Esophagus muscularis mucosa (tissue), 4 donors: ENCODE measurements at places on chromosomes 11 and 22. TPM values are rescaled to one million over a fixed set of nuclear protein-coding genes. Genes with fewer than 3 reads are reported as not detected.
A peak's percentile ranks its signal among the peaks of the same experiment; 100 is the strongest.

- H3K4me1 ChIP-seq: peaks cover 33% of the 10 kb centered on the region
- H3K27ac ChIP-seq: no peak overlapping the region
- no peaks in the 10 kb centered on the region for H3K36me3 ChIP-seq
- H3K27me3 ChIP-seq: no peaks in the 10 kb centered on the region
- H3K4me3 ChIP-seq: no peak overlapping the region
- DNase-seq: no peak
These were observed 658 bp downstream of the STIP1 start for GRCh38 chr11:64186492-64187165.

DNA sequence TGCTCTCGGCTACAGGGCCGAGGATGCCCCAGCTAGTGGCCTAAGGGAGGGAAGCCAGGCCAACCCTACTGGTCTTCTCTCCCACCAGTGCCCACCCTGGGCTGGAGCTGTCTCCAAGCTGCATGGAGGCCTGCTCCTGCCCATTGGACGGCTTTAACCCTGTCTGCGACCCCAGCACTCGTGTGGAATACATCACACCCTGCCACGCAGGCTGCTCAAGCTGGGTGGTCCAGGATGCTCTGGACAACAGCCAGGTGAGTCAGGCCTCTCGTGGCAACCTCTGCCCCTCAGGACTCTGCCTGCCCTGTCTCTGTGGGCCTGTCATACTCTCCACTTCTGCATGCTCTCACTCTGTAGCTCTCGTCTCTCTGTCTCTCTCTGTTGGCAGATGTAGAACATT lies 44.1 kb upstream of the TPBGL start:
- H3K36me3 ChIP-seq: peaks cover 11% of the 10 kb centered on the region
- no peak overlapping the region for H3K27ac ChIP-seq
- no peaks in the 10 kb centered on the region for H3K27me3 ChIP-seq

DNA sequence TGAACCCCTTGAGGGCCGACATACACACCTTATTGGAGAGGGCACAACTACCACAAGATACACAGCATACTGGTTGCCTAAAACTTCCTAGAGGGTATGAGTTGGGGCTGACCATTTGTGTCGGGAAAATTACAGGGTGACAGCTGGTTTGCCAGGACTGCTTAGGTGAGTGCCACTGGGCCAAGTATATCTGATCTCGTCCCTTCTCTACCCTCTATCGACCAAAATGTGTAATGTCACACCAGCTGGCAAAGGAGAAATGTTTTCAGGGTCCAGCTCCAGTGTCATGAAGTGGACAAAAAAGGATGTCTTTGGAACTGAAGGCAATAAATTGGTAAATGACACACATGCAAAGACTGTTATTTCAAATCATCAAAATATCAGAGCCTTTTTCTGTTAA lies 126.1 kb downstream of the PGR start:
- H3K4me1 ChIP-seq: no peaks in the 10 kb centered on the region
- H3K27ac ChIP-seq: no peak overlapping the region
- H3K36me3 ChIP-seq: no peaks in the 10 kb centered on the region
- no peak for DNase-seq

DNA sequence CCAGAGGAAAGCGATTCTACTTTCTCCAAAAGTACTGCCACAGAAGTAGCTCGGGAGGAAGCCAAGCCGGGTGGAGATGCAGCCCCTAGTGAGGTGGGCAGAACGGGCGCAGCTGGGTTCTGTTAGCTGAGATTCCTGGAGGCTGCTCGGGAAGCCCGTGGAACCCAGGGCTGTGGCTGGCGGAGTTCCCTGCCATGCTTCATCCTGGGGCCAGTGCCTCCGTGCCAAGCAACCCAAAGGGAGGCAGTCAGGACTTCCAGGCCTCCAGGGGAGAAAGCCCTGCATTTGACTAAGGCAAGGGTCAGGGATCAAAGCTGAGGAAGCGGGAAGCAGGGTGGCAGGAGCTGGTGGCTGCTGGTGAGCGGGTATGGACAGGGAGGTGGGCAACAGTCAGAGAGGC lies 6.7 kb upstream of the TRMU start:
- H3K27me3 ChIP-seq: no peaks in the 10 kb centered on the region
- no peaks in the 10 kb centered on the region for H3K36me3 ChIP-seq
- no peak overlapping the region for H3K4me3 ChIP-seq
- DNase-seq: no peak
- no peaks in the 10 kb centered on the region for H3K4me1 ChIP-seq

DNA sequence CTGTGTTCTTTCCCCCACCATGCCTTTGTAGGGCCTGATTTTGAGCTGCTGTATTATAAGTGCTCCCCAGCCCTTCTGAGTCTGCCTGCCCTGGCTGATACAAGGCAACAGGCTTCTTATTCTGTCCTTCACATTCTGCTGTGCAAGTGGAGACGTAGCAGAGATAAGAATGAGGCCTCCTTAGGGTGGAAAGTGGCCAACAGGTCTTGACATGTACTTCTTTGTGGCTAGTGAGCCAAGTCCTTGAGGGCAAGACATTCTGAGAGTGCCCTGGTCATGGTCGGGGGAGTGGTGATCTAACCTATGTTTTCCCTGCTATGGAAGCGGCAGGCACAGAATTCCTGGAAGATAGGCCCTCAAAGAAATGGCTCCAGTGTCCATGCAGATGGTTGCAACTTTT lies 235.7 kb upstream of the CADM1 start:
- no peak overlapping the region for H3K27ac ChIP-seq
- no peak overlapping the region for H3K4me3 ChIP-seq
- no peak for DNase-seq
- no peaks in the 10 kb centered on the region for H3K27me3 ChIP-seq
- H3K4me1 ChIP-seq: no peaks in the 10 kb centered on the region

Gene OR51B4
- not detected for total RNA-seq

GRCh38 chr11:3189886-3190583 lies 24.9 kb upstream of the OSBPL5 start:
- H3K27me3 ChIP-seq: no peaks in the 10 kb centered on the region
- DNase-seq: no peak
- no peaks in the 10 kb centered on the region for H3K36me3 ChIP-seq

- H3K27me3 ChIP-seq: no peaks in the 10 kb centered on the region
- H3K4me1 ChIP-seq: no peaks in the 10 kb centered on the region
- H3K27ac ChIP-seq: no peak overlapping the region
- no peak for DNase-seq
- no peaks in the 10 kb centered on the region for H3K36me3 ChIP-seq
These were observed 19.2 kb upstream of the OR51L1 start for GRCh38 chr11:4975436-4975835.

- H3K4me1 ChIP-seq: peaks cover 4% of the 10 kb centered on the region
- no peak overlapping the region for H3K27ac ChIP-seq
- H3K27me3 ChIP-seq: no peaks in the 10 kb centered on the region
- DNase-seq: no peak
These were observed 10.9 kb upstream of the HBE1 start for GRCh38 chr11:5280582-5281102.

Gene SLC22A8
- total RNA-seq: not detected

Gene GPHA2
- total RNA-seq: not detected

DNA sequence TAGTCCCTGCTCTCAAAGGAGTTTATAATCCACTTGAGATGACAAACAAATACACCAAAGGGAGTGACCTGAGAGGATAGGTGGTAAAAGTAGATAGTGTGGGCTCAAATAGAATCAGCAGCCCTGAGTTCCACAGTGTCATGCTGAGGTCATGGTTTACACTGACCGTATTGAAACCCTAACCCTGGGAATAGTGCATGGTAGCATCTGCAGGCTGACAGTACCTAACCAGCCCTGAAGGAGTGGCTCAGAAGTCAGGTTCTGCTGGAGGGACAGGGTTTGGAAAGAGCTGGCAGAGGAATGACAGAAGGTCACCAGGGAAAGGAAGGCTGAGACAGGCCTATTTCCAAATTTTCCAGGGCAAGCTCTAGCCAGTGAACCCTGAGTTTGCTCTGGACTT lies 9.2 kb upstream of the TMPRSS5 start:
- H3K36me3 ChIP-seq: no peaks in the 10 kb centered on the region
- no peak overlapping the region for H3K4me3 ChIP-seq
- H3K27ac ChIP-seq: no peak overlapping the region
- no peaks in the 10 kb centered on the region for H3K27me3 ChIP-seq
- no peaks in the 10 kb centered on the region for H3K4me1 ChIP-seq

DNA sequence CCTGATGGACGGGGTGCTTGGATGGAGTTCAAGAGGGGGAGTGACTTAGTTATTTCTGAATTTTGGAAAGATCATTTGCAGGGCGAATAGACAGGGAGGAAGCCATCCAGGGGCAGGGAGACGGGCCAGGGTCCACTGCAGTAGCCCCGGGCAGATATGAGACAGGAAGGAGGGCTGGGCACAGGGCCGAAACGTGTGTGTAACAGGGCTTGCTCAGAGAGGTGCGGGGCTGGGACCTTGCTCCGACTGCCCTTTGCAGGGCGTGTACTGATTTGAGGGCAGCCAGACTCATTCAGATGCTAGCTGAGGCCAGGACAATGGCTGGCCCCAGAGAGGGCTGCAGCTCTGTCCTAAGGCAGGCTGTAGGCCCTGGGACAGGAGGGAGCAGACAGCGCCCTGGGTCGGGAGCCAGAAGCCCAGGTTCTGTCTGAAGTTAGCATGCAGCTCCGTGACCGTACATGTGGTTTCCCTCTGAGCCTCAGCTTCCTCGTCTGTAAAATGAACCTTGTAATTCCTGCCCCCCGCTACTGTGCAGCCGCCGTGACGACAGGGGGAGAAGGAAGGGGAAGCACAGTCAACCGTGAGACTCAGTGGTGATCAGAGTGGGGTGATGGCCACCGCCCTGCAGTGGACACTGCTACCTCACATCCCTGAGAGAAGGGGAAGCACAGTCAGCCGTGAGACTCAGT lies 103.4 kb downstream of the PHF21B start:
- no peaks in the 10 kb centered on the region for H3K36me3 ChIP-seq
- H3K4me1 ChIP-seq: no peaks in the 10 kb centered on the region
- H3K27ac ChIP-seq: no peak overlapping the region
- DNase-seq: no peak
- no peak overlapping the region for H3K4me3 ChIP-seq

- no peaks in the 10 kb centered on the region for H3K4me1 ChIP-seq
- no peaks in the 10 kb centered on the region for H3K27me3 ChIP-seq
- no peak overlapping the region for H3K27ac ChIP-seq
These were observed 7.1 kb downstream of the CASP12 start for GRCh38 chr11:104891135-104891534.

GRCh38 chr11:31856248-31856647 lies 45.1 kb upstream of the PAX6 start:
- H3K4me1 ChIP-seq: no peaks in the 10 kb centered on the region
- H3K27me3 ChIP-seq: peaks cover 8% of the 10 kb centered on the region
- H3K27ac ChIP-seq: no peak overlapping the region
- DNase-seq: no peak

DNA sequence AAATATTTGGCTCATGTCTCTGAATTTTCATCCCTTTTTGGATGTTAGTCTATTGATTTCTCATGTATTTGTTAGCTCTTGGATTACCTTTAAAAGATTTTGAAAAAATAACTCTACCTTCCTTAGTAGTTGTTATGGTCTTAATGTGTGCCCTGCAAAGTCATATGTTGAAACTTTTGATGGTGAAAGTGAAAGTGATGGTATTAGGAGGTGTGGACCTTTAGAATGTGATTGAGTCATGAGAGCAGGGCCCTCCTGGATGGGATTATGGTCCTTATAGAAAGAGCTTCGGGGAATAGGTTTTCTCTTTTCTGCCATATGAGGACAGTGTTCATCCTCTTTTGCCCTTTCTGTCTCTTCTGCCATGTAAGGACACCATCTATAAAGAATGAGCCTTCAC lies 33.6 kb upstream of the MPPED2 start:
- no peaks in the 10 kb centered on the region for H3K4me1 ChIP-seq
- no peak for DNase-seq
- H3K4me3 ChIP-seq: no peak overlapping the region
- no peak overlapping the region for H3K27ac ChIP-seq
- H3K36me3 ChIP-seq: no peaks in the 10 kb centered on the region

GRCh38 chr11:71991494-71991893 lies 7.2 kb upstream of the IL18BP start:
- H3K27me3 ChIP-seq: no peaks in the 10 kb centered on the region
- no peak overlapping the region for H3K4me3 ChIP-seq
- peaks cover 6% of the 10 kb centered on the region for H3K36me3 ChIP-seq

Gene PAAF1
- total RNA-seq: 17.1 TPM

DNA sequence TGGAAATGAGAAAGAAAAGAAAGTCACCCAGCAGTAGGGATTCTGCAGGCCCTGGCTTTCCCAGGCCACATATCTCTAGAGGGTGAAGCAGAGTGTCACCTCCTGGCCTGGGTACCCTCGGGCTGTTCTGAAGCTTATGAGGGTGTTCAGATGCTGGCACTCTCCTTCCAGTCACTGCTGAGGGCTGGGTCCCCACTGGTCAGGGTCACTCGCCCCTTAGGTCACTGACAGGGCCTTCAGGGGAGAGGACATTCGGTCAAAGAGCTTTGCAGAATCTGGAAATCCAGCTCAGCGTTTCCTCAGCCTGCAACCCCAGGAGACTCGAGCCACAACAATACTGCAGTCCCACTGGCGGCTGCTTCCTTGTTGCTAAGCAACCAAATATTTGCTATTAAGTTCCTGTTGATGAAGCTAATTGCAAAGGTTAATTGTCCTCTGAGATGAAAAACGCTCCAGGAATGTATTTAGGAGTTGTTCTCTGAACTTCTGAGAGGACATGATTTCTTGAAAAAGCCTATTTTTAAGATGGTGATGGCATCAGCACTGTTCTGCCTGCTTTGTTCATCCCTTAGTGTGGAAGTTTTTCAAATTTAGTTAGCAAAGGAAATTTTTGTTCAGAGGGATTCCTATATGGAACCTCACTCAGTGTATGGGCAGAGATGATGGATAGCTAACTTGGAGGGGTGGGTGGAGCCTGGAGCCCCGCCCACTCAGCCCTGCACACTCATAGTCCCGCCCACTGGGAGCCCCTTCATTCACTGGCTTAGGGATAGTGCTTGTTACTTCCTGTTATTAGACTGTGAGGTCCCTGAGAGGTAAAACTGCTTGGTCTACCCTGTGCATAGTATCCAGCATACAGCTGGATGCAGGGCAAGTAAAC lies 109.2 kb downstream of the CSNK2A3 start:
- H3K36me3 ChIP-seq: no peaks in the 10 kb centered on the region
- peak overlapping the region; percentile 84 for H3K27ac ChIP-seq
- H3K4me1 ChIP-seq: peaks cover 59% of the 10 kb centered on the region
- no peak for DNase-seq
- H3K27me3 ChIP-seq: no peaks in the 10 kb centered on the region
- H3K4me3 ChIP-seq: no peak overlapping the region
